ENCODE measurements at places on chromosomes 16 and 17.

GRCh38 chr17:38724337-38724988 lies 5.7 kb upstream of the CISD3 start:
- no peak for DNase-seq

DNA sequence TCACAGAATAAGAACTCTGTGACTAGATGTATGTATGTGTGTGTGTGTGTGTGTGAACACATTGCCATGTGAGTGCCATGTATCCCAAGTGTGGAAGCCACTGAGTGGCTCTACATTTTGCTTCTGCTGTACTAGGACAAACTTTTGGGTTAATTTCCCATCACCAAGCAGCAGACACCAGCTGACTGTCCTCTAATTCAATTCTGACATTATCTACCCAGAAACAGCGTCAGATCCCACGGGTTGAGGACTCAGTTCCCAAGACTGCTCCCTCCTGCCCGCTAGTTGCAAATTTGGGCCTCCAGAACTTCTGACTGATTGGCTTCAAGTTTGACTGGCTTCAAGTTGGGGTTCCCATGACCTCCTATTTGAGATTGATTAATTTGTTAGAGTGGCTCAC lies 29.2 kb downstream of the HS3ST2 start:
- DNase-seq, result no peak

DNA sequence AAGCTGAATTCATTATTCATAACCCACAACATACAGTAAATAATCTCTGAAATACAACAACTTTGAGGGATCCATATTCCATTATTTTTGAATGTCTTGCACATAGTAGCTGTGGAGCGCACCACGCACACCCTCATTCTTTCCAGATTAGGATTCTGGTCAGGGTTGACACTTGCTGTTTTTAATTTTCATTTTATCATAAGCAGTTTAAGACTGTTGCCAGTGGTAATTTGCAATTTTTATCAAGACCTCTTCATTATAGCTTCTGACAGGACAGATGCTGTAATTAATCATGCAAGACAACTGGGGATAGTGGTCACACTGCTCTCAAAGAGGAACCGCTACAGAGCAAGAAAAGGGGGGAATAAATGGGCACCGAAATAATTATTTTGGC lies 109.7 kb downstream of the TOX3 start:
- DNase-seq, result no peak

DNA sequence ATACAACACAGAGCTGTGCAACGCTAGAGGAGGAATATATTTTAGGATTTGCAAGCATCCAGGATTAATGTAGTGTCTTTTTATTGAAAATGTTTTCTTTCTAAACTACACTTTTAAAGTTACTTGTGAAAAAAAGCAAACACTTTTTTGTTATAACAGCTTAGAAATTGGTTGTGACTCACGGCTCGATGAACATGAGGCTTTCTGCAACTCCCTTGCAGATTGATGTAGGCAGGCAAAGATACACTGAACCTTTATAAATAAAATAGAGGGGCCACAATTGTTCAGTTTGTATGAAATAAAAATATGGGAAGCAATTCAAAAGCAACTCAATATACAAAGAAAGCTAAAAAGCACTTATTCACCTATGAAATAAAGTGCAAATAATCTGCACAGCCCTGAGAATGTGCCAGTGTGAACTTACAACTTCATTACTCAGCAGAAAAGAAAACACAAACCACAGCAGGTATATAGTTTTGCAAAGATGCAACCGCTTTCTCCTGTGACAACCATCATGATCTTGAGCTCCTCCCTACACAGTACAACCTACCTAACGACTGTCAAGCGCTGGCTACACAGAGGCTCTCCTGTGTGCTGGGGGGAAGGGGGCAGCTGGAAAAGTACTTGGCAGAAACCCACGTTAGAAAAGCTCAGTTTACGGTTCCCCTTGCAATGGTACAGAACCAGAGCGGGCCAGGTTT lies 948 bp downstream of the LUC7L start:
- DNase-seq, result no peak

GRCh38 chr16:15611610-15612009 lies 31.3 kb downstream of the MARF1 start:
- DNase-seq, result no peak

DNA sequence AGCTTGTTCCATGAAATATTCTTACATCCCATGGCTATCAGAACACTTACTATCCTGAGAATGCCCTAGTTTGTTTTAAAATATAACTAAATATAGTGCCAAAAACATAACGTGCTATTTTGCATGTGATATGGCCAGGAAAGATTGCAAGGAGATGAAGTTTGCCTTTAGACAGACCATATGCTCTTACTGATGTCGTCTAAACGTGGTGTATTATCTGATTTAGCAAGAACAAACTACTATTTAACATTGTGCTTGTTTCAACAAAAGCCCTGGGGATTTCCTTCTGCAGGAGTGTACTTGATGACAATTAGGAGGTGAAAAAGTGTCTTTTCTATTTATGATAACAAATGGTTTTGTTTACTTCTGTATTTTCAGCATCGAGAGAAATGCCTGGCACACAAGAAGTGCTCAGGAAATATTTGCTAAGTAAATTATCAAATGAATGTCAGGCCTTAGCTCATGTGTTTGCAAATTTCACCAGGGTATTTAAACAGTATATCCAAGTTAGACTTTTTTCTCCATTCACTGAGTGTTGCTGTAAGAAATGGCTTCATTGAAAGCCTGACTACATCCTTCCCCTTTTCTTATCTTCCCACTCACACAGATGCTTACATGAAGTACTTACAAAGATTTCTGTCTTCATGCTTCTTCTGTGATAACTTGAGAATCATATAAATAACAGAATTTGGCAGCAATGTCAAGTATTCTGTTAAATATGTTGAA lies 1033.6 kb downstream of the CDH8 start:
- DNase-seq, result no peak

DNA sequence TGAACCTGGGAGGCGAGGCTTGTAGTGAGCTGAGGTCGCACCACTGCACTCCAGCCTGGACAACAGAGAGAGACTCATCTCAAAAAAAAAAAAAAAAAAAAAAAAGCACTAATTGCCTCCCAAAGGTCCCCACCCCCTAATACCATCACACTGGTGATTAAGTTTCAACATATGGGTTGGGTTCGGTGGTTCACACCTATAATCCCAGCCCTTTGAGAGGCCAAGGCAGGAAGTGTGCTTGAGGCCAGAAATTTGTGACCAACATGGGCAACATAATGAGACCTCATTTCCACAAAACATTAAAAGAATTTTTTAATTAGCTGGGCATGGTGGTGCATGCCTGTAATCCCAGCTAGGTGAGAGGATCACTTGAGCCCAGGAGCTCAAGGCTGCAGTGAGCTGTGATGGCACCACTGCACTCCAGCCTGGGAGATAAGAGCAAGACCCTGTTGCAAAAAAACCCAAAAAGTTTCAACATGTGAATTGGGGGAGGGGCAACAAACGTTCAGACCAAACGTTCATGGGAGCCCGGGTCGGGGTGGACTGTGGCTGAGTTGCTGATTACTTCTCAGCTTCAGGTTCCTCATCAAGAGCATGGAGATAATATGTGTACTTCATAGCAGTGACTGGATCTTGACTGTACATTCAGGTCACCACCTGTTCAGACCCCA lies 62.1 kb upstream of the NOL11 start:
- no peak for DNase-seq

- no peak for DNase-seq
Observed at GRCh38 chr16:56332464-56333079, 92.8 kb downstream of the AMFR start.

- DNase-seq, result no peak
Observed at GRCh38 chr16:77931058-77931457, 91.3 kb upstream of the CLEC3A start.

DNA sequence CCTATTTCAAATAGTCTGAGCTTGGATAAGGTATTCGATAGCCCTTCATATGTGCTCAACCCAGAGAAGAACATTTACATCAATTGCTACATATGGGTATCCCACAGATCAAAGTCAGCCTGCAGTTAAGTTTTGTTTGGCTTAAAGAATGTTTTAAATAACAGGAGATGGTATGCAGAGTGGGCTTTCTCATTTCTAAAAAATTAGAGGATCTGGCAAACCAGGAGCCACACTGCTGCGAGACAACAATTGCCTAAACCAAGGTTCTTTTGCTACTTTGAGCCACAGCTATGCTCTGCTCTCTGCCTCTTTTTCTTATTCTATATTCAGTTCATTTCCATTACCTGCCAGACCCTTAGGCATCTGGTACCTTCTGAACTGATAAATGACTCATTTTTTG lies 30.2 kb upstream of the ARHGAP44 start:
- no peak for DNase-seq

- DNase-seq, result no peak
Observed at GRCh38 chr17:17180141-17180603, 26.0 kb downstream of the PLD6 start.

DNA sequence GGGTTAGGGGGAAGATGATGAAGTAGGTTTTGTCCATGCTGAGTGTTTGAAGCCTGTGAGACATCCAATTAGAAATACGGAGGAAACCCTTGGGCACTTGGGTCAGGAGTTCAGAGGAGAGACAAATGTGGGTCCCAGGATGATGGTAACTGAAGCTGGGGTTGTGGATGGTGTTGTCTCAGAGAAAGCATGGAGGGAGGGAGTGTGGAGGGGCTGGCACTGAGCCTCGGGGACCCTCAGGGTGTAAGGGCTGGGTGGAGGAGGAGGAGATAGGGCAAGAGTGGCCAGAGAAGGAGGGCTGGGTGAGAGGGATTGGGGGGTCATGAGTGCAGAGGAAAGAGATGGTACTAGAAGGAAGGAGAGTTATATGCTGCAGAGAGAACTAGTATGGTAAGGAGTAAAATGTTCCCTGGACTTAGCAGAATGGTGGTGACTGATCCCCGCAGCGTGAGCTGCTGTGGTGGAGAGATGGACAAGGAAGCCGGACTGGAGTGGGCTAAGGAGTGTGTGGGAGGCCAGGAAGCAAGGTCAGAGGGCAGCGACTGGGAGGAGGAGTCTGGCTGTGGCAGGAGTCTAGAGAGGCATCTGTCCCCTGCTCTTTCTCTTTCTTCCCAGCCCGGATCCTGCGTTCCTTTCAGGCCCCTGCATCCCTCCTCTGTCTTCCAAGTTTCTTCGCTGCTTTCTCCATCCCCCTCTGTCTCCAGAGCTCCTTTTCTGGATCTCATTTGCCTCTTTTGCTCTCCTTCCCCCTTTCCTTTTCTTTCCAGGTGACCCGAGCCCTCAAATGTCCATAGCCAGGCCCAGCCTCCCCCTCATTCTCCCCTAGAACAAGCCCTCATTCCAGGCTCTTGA lies 3.9 kb upstream of the COL1A1 start:
- no peak for DNase-seq

DNA sequence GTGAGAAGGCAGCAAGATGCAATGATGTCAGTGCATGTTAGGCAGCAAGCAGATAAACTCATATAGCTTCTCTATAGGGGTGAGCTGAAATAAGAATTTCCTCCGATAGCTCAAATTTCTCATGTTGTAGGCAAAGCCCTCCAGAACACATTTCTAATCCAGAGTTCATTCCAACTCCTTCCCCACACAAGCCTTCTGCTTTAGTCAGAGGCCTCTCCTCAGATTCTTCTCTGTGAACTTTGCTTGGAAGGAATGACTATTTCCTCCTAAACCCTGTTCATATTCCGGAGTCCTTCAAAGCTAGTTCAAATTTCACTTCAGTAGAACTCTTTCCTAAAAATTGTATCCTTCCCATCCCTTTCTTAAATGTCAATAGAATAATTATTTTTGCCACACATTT lies 144.8 kb downstream of the KCNJ2 start:
- no peak for DNase-seq

GRCh38 chr17:57329380-57330214 lies 73.3 kb downstream of the MSI2 start:
- DNase-seq, result no peak

- DNase-seq, result no peak
Observed at GRCh38 chr16:4623593-4623992, 1.0 kb upstream of the MGRN1 start.

- DNase-seq, result no peak
Observed at GRCh38 chr16:86966777-86967176, 350.4 kb downstream of the C16orf95 start.

- DNase-seq, result no peak
Observed at GRCh38 chr16:7602291-7602950, 269.8 kb downstream of the RBFOX1 start.

DNA sequence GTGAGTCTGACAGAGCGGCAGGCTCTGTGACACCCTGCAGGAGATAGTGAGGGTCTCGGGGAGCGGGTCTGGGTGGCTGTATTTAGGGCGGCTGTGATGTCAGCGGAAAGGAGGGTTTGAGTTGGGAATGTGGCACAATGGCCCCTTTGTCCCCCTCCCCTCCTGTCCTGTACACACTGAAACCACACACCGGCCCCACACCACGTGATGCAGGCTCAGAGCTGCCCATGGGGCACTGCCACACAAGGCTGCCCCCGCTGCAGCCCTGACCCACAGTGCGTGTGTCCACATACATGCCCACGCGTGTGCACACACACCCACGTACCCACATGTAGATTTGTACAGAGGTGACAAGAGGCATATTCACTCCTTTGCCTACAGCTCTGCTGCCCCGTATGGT lies 15.3 kb downstream of the SGCA start:
- no peak for DNase-seq

GRCh38 chr17:6075845-6076244 lies 5.7 kb downstream of the WSCD1 start:
- DNase-seq, result no peak

DNA sequence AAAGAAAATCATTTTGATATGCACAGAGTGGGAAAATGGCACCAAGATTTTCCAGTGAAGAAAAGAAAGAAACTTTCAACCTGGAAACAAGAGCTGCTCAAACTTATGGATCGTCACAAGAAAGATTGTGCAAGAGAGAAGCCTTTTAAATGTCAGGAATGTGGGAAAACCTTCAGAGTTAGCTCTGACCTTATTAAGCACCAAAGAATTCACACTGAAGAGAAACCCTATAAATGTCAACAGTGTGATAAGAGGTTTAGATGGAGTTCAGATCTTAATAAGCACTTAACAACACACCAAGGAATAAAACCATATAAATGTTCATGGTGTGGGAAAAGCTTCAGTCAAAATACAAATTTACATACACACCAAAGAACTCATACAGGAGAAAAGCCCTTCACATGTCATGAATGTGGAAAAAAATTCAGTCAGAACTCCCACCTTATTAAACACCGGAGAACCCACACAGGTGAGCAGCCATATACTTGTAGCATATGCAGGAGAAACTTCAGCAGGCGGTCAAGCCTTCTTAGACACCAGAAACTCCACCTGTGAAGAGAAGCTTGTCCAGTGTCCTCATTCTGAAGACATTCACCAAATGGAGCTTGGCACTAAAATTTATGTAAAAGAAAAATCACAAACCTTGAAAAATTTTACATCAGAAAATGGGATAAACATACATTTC lies 12.2 kb downstream of the ZNF75A start:
- no peak for DNase-seq

- DNase-seq, result no peak
Observed at GRCh38 chr16:84847564-84848355, 28.0 kb downstream of the CRISPLD2 start.

DNA sequence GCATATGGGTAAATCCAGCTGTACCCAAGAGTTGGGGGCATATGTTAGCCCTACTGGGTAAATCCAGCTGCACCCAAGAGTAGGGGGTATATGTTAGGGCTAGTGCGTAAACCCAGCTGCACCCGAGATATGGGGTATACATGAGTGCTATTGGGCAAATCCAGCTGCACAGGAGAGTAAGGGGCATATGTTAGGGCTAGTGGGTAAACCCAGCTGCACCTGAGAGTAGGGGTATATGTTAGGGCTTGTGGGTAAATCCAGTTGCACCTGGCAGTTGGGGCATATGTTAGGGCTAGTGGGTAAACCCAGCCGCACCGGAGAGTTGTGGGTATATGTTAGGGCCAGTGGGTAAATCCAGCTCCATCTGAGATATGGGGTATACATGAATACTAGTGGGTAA lies 80.9 kb downstream of the WWOX start:
- DNase-seq, result no peak

- no peak for DNase-seq
Observed at GRCh38 chr17:73325527-73325842, 13.7 kb upstream of the CDC42EP4 start.

All from large intestine (tissue), 12 donors.